ENCODE measurements at places on chromosomes 7 and 10. TPM values are rescaled to one million over a fixed set of nuclear protein-coding genes. Genes with fewer than 3 reads are reported as not detected.

DNA sequence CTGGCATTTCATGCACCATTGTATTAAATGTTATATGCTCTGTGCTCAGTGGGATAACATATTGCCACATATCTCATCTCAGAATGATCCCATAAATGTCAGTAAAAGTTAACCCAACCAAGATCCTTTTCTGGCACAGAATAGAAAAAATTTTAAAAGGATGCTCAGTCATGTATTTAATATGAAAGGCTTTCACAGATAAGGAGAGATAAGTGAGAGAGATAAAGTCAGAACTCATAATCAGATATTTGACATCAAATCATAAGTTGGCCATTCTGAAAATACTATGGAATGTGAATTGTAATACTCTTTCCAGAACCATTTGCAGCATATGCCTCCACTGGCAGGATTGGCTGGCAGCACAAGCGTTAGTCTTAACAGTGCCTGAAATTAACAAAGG lies 38.5 kb downstream of the PLEKHA8 start:
- no peak for DNase-seq

DNA sequence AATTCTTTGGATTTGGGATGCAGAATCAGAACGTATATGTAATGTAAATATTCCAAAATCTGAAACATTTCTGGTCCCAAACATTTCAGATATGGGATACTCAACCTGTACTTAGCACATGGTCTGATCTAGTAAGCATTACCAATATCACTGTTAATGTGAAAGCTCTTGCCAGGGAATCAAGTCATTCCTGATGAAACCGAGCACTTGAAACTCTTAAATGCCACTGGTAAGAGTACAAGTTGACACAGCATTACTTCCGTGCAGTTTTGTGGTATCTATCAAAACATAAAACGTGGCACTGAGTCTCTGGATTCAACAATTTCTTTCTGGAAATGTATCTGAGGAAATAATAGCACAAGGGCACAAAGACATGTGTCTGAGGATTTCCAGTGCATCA lies 155.7 kb downstream of the RTKN2 start:
- DNase-seq: no peak

- no peak for DNase-seq
Measured at GRCh38 chr7:146355216-146355615, 238.6 kb downstream of the CNTNAP2 start.

The FIGNL1 gene
- total RNA-seq: 2.7 TPM

The SBDS gene
- total RNA-seq: 191 TPM

Data from thoracic aorta (tissue), 2 donors.